ENCODE measurements at places on chromosomes 7 and 10.

DNA sequence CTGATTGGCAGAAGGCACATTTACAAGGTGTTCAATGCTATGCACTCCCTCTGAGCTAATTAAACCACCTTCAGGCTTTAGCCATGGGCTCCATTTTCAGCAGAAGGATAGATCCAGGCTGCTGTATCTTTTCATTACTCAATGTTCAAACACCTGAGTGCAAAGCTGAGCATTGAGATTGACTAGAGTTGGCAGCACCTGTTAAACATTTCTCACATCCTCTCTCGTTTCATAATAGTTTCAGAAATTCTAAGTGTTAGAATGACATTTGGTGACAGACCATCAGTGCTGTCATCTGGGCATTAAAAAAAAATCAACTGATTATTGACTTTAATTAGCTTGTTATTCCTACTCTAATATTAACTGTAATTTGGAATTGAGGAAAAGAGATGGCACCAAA, 187.1 kb upstream of the SEMA3E start:
- DNase-seq, result no peak

DNA sequence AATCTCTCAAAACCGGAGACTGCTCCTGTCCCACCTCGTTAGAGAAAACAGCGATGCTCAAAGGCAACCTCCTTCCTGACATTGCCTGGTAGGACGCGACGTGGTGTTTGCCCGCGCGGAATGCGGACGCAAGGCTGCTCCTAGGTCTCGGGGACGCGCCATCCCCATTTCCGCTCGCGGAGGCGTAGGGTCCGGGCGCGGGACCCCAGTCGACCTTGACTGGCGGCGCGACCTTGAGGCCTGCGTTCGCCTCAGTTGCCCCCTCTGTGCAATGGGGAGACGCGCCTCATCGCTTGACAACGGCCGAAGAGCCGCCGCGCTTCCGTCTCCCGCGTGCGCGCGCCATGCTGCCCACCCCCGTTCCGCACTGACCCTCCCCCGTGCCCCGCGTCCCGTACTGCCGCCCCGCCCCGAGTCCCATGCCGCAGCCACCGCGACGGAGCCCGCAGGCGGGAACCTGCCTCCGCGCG, 412 bp upstream of the PPIA start:
- DNase-seq, result no peak

- DNase-seq, result no peak
These were observed 23.4 kb upstream of the DPYSL4 start for GRCh38 chr10:132163278-132163765.

DNA sequence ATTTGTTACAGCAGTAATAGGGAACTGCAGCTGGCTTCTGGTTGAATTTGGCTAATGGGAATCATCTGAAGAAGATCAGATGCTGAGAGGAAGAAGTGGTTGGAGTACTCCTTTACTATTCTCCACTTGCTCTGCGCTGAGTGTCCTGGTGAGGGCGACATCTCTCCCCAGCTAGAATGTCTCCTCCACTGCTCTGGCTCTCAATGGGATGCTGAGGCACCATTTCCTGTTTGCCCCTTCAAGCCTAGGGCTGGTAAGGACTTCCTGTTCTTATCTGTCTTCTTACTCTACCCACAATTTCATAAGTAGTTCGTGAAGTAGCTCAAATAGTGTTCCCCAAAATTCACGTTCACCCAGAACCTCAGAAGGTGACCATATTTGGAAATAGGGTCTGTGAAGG, 43.2 kb upstream of the TES start:
- DNase-seq, result no peak

DNA sequence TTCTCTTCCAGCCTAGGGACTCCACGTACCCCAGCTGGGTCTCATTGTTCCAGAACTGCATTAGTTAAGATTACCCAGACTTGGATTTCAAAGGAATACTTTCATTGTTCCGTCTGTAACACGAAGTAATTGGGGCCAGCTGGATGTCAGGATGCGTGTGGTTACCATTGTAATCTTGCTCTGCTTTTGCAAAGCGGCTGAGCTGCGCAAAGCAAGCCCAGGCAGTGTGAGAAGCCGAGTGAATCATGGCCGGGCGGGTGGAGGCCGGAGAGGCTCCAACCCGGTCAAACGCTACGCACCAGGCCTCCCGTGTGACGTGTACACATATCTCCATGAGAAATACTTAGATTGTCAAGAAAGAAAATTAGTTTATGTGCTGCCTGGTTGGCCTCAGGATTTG, 21.0 kb downstream of the LRRC17 start:
- no peak for DNase-seq

DNA sequence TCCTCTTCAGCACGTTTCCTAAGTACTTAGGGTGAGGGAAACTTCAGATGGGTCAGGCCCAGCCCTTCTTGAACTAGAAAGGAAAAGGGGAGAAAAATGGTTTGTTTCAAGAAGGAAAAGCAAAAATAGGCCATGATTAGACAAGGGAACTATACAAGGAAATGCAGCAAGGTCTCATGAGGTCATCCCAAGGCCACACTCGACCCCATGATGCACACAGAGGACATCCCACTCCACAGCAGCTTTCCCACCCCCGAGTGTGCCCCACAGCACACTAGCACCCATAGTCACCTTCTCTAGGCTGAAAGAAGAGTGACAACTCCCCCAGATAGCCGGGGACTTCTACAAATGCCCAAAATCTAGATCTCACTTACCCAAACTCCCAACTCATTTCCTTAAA, 173.4 kb downstream of the FAM107B start:
- no peak for DNase-seq

DNA sequence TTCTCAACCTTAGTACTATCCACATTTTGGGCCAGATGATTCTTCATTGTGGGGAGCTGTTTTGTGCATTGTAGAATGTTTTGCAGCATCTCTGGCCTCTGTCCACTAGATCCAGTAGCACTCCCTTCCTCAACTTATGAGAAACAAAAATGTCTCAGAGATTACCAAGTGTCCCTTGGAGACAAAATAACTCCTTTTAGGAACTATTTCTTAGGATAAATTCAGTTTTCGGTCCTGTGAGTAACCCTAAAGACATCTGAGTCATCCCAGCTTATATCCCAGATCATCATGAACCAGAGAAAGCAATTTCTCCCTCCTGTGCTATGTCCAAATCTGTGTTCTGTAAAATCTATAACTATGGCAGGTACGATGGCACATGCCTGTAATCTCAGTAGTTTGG, 266.6 kb upstream of the PHYHIPL start:
- DNase-seq, result no peak

DNA sequence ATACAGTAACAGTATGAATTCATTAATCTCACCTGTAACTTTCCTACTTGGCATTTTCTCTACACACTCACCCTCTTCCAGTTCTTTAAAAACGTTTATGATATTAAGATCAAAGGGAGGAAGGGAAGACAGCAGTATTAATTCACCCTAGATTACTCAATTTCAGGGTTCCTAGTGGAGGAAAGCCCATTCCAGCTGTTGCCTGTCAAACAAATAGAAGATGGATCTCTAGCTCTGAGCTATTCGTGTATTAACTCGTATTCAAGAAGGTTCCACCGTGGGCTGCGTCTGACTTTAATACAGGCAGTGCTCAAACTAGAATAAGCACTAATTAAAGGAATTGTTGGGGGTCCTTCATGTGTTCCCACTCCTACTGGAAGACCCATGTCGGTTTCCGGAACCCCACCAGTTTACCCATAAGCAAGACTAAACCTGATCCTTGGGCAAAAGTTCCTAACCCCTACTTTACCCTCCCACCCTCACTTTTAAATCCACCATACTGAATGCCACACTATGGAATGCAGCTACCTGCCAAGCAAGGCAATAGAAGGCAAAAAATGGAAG, 2.1 kb downstream of the NANOS1 start:
- no peak for DNase-seq

DNA sequence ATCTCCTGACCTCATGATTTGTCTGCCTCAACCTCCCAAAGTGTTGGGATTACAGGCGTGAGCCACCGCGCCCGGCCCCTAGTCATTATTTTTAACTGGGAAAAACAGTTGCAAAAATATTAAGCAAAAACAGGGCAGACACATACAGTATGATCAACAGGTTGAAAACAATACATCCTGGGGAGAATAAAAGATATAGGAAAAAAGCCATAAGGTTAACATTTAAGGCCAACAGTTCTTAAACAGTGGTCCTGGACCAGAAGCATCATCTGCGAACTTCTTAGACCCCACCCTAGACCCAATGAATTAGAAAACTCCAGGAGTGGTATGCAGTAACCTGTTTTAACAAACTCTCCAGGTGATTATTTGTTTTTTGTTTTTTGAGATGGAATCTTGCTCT, 6.5 kb downstream of the UBE2H start:
- no peak for DNase-seq

- DNase-seq, result no peak
These were observed 172.4 kb downstream of the PRPF18 start for GRCh38 chr10:13759168-13759567.

GRCh38 chr7:157973971-157974677, 613.5 kb downstream of the PTPRN2 start:
- DNase-seq, result no peak

DNA sequence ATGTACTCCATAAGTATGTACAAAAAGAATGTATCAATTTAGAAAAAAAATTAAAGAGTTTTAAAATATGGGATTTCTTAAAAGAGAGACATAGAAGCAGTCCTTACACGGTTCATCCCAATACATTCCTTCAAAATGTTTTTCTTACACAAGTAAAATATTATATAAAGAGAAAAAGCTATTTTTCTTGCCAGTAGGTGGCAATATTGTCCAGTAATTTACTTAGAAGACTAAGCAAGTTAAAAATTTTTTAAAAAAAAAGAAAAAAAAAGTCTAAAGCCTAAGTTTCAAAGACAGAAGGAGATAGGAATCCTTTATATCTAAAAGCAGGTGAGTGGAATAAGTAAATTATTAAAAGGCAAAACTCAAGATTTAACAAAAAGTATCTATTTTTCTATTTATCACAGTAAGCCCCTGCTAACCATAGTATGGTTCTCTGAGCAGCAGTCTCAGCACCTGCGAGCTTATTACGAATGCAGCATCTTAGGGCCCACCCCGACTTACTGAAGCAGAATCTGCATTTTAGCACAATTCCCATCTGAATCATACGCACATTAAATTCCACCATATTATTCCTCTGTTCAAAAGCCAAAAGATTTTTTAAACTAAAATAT, 240.6 kb downstream of the DGKI start:
- no peak for DNase-seq

GRCh38 chr10:60666221-60666620, 112.1 kb upstream of the CDK1 start:
- no peak for DNase-seq

DNA sequence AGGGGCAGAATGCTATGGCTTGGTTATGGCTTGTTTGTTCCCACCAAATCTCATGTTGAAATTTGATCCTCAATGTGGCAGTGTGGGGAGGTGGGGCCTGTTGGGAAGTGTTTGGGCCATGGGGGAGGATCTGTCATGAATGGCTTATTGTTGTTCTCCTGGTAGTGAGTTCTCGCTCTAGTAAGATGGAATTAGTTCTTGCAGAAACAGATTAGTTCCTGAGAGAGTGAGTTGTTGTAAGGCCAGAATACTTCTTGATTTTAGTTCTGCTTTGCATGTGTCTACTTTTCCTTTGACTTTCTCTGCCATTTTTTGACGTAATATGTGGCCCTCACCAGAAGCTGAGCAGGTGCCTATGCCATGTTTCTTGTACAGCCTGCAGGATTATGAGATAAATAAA, 188.2 kb downstream of the KIF20B start:
- DNase-seq, result no peak

DNA sequence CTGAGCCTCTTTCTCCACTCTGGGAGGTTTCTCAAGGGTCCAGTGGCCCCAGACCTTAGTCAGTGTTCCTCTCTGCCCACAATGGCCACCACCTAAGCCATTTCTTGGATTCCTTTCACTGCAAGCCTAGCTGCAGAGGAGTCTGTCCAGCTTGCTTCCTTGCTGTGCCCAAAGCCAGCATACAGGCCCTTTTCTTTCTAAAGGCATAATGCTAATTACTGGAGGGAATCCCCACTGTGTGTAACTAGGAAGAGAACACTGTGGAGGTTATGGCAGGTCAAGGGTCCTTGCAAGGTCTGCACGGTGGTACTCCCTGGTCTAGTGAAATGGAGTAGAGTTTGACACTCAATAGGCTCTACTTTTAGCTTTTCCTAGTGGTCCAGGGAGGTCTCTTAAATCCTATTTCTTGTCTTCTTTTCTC, 70.4 kb upstream of the CC2D2B start:
- no peak for DNase-seq

DNA sequence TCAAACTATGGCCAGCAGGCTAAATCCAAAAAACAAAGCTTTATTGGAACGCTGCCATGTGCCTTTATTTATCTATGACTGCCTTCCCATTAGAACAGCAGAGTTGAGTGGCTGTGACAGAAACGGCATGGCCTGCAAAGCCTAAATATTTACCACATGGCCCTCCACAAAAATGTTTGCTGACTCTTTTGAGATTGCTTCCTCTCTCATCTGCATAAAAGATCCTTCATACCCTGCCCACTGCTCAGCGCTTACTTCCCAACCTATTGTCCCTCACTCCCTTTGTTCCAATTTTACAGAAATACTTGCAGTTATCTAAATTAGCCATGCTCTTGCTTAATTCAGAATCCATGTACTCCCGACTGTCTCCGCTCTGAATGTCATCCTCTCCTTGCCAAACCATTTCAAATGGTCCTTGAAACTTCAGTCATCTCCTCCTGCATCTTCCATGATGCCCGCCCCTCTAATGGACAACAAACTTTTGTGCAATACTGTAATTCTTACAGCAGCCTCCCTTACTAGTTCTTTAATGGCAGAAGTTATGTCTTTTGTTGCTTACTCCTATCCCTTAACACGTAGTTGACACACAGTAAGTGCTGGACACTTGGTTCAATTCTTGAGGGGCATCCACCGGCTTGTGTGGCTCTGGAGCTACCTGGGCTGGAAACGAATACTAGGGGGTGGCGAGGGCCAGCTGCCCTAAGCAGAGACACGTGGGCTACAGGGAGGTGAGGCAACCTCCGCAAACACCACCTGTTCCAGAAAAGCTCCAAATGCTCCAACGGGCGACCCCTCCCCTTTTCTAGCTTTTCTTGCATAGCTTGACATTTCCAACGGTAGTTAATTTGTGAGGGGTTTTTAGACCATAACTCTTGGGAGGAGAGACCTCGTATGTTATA, 832 bp downstream of the XRCC2 start:
- DNase-seq, result no peak

DNA sequence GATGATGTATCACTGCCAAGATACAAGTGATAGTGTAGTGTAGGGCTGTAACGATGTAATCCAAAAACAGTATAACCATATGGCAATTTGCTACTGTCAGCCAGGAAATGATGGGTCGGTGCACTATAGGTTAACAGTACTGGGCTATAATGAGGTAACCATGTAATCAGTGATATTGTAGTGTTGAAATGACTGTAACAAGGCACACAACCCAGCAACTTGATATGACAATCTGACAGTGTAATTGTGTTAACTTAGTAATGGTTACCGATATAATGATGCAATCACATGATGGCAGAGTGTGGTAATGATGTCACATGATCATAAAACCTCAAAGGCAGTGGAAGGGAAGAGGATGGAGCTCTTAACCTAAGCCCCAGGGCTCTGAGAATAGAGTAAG, 73.8 kb upstream of the SLF2 start:
- DNase-seq, result no peak
